ENCODE measurements at places on chromosomes 1 and 21.

DNA sequence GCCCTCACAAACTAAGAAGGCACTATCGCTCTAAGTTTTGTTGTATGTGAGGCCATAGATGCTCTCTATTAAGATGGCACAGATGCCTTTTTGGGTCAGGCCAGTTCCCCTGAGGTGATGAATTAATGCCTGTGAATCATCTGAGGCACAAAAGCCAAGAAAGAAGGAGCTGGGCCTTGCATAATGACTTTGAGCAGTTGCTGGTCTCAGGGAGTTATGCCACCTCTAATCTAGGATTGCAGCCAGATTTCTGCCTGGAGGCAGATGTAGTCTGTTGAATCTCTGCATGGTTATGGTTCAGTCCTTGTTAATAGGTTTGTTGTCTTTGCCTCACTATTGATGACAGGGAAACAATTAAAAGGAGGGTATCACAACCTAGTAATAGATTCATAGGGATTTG lies 168.1 kb upstream of the CHRM3 start:
- no peak for ATAC-seq

DNA sequence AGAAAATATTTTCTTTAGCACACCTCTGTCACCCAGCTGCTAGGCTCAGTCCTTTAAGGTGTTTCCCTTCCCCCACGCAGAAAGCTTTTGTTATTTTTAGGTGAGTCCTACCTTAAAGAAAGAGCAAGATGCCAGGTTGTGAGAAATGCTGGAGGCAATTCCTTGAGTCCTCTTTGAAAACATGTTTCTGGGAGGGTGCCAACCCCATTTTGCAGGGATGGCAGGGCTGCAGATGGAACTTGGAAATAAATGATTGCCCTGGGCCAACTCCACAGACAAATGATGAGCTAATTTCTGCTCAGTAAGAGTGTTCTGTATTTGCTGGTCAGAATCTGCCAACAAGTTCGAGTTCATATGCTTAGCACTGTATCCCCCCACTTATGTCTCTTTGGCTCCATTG lies 119.2 kb upstream of the RAB3GAP2 start:
- peak; percentile 47 for ATAC-seq

DNA sequence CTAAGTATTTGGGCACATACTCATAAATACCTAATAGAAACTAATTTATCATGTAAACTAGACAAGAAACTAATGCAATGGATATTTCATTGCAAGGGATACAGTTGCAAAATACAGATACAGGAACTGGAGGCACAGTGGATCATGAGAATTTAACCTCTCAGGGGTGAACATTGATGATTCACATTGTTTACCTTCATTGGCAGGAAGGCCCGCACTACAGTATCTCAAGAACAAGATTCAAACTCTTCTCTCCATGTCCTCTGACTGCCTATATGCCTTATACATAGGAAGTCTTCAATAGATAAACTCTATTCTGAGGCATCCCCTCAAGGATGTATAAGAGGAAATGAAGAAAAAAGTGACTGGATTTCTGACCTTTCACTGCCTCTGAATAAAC lies 18.4 kb upstream of the PTBP2 start:
- ATAC-seq, result no peak

DNA sequence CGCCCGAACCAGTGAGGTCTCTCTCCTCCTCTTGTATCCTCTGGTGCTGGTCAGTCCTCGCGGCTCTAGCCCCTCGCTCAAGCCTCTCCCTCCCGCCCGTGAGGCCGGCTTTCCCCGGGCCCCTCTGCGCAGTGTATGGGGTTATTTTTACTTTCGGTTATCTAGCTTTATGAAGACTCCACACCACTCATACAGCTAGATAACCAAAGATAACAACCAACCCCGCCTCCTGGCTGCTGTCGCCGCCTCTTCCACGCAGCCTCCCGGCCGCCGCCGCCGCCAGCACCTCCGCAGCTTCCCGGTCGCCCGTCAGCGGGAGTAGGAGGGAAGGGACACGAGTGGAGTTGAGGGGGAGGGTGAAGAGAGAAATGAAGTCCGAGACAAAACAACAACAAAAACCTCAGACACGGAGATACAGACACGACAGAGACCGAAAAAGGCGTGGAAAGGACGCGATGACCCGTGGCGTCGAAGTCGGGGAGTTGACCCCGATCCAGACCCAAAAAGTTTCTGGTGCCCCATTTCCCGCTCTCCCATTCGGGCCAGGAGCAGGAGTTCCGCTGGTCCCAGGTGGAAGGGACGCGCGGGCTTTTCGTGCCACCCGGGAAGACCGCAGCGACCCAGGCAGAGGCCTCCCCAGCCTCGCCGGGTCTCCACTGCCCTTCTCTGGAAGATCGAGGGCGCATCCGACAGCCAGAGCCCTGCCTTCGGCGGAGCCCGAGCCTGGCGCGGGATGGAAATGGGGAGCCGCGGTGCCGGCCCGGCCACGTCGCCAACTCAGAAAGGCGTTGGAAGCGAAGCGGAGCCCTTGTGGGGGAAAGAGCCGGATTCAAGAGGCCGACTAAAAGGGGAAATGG lies 51.4 kb downstream of the RHBG start:
- ATAC-seq, result no peak

GRCh38 chr1:221782477-221782876 lies 40.6 kb upstream of the DUSP10 start:
- no peak for ATAC-seq

GRCh38 chr1:84692391-84692790 lies 2.1 kb upstream of the SSX2IP start:
- no peak for ATAC-seq

All from esophagus mucosa (tissue), 1 donor.